Muscle of arm (tissue), 14 donors: ENCODE measurements at places on chromosomes 7 and 10. TPM values are rescaled to one million over a fixed set of nuclear protein-coding genes. Genes with fewer than 3 reads are reported as not detected.

DNA sequence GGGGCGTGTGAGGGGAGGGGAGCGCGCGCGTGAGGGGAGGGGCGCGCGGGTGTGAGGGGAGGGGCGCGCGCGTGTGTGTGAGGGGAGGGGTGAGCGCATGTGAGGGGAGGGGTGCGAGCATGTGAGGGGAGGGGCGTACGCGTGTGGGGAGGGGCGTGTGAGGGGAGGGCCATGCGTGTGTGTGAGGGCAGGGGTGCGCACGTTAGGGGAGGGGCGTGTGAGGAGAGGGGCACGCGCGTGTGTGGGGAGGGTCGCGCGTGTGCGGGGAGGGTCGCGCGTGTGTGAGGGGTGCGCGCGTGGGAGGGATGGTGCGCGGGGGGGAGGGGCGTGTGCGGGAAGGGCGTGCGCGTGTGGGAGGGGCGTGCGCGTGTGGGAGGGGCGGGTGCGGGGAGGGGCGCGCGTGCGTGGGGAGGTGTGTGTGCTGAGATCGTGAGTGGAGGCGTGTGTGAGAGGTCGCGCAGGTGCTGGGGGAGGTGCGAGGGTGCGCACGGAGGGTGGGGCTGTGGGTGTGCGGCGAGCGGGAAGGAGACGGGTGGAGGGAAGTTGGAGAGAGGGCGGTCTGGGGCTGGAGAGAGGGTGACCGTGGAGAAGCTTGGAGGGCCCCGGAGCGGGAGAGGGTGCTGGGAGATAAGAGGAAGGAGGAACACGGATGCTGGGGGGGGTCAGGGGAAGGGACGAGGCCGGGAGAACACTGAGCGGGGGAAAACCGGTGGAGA is 19.7 kb downstream of the MXI1 start:
- no peak for DNase-seq

GRCh38 chr10:128043259-128044045 is 82.8 kb downstream of the MKI67 start:
- DNase-seq: no peak

Gene PHYH
- 31.6 TPM for polyA plus RNA-seq

DNA sequence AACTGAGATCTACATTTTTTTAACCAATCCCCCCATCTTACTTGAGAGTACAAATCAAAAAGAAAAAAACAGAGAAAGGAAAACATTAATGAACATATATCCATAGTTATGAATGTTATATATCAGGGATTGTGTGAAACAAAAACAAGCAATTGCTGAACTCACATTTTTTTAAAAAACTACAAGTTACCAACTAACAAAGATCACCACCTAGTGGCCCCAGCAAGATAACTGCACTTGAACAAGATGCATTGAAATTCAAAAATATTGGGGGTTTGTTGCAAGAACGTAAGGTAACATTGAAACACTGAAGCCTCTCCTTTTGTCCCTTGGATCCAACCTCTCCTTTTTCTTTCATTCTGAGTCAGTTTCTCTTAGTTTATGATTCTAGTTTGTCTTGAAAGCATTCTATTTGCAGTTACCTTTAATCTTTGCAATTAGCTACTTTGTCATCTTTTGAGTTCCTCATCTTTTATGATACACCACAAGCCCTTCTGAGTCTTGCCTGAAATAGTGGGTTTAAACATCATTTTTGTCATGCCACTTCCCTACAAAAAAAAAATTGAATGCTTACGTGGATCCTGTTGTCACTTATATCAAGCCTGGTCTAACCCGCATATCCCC is 87.3 kb upstream of the TES start:
- peak; percentile 31 for DNase-seq

DNA sequence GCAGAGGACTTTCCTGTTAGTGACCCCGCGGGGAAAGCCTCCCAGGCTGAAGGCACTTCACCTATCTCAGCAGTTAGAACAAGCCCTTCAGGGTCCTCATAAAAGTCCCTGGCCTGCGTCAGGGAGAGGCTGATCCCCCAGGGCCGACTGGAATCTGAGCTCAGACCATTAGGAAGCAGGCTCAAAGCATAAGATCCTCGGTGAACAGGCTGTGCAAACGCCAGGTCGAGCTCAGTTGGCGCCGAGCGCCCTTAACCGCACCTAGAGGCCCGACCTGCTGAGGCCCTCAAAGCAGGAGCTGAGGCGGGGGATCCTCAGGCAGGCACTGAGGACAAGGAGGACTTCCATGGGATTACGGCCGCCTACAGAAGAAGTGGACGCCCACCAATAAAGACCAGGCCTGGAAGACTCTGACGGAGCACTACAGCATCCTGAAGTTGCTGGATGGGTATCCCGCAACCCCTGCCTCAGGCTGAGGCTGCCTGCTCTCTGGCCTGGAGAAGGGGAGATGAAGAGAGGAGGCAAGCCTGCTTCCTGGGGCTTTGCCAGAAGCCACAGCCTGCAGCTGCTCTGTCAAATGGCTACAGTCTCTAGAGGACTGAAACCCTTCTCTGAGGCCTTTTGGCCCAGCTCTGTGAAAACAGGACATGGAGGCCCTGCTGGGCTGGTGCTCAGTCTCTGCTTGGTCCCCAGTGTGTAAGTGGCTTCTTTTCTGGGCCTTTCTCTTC is 29.9 kb downstream of the LIPJ start:
- peak; percentile 9 for DNase-seq

DNA sequence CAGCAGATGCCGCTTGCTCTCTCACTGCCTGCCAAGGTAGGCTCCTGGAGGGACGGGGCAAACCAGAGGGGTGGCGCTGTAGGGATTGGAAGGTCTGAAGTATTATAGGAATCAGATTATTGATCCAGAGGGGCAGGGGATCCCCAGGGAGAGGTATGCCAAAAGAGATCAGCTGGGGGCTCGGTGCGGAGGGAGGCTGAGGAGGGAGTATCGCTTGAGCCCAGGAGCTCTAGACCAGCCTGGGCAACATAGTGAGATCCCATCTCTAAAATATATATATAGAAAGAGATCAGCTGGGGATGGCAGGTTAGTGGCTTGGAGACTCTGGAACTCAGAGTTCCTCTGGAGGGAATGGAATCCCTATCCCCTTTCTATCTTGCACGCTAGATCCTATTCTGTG is 7.0 kb upstream of the PCOLCE start:
- DNase-seq: no peak

DNA sequence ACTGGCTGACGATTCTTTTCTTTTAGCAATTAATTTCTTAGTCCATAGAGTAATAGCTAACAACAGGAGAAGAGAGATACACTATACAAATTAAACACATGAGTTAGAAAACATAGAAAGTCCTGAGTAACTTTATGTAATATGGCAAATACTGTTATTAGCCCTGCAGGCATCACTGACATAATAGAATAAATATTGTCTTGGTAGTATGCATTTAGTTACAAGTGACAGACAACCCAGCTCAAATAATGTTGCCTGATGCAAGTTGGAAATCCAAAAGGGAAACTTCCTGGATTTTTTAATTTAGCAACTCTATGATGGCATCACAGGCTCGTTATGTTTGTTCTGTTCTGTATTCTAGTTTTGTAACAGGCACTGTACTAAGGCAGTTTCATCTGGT is 95.1 kb downstream of the DKK1 start:
- DNase-seq: no peak

DNA sequence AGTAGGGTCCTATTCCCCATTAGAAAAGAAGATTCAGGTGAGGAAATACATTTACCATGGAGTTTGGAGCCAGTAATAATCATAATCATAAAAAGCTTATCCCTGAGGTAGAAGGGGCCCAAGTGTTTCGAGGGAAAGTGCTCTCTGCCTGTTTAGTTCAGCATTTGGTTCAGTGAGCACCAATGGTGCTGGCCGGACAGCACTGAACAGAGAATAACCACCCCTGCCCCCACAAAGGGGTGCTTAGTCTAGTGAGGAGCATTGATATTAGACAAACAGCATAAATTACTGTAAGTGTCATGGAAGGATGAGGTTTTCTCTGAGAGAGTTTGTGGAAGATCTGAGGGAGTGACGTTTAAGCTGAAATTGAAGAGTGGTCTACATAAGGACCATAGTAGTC is 21.6 kb upstream of the ATE1 start:
- no peak for DNase-seq

Gene TEX47
- not detected for polyA plus RNA-seq

DNA sequence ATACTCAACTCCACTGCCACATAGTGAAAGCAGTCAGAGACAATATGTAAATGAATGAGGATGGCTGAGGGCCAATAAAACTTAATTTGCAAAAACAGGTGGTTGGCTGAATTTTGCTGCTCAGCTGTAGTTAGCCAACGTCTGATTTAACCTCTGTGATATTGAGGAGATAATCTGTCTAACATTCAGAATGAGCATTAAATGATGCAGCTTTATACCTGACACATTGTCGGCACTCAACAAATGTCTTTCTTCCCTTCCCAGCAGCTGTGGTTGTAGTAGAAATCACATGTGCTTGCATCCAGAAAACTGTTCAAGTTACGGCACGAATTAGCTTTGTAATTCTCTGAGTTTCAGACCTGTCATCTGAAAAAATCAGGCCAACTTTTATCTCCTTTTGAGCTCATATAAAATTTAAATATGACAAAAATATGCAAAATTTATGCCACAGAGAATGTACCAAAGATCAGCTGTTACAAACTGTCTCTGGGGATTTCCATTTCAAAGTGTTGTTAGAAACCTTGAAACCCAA is 1239.7 kb downstream of the GATA3 start:
- peak; percentile 4 for DNase-seq

DNA sequence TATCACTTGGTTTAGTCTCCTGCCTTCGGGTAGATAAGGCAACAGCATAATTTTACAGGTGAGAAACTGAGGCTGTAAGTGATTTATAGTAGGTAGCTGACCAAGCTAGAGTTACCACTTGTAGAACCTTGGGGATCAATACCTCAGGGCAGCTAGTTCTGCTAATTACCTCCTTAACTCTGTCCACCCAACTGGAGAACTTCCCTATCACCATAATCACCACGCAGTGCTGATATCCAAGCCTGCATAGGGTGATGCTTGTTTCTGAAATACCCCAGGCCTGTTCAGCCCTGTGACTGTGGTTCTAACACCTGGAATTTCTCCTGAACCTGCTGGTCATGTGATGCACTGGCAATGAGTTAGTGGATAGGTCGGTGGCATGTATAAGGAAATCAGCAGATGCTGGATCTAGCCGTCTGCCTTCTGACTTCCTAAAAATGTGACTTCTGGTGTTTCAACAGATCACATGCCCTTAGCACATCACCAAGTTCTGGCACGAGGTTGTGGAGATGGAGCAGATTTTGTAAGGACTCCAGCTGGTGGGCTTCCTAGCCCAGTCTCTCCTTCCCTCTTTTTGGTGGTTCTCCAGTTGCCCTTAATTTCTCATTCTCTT is 15.3 kb downstream of the PLAU start:
- DNase-seq: no peak

DNA sequence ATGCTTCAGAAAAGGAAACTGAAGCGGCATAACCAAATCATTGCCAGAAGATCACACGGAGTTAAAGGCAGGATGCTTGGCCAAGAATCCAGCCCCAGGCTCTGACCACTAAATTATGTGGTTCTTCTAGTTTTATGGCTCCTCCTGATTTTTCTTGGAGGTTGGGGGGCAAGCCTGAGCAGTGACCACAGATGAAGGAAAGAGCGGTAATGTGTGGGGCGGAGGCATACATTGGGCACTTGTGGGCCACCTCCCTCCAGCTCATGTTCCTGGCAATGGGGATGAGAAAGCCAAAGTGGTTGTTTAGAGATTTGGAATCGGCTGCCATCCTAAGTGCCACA is 3.2 kb downstream of the TRPV6 start:
- no peak for DNase-seq

Gene CCL24
- not detected for polyA plus RNA-seq

DNA sequence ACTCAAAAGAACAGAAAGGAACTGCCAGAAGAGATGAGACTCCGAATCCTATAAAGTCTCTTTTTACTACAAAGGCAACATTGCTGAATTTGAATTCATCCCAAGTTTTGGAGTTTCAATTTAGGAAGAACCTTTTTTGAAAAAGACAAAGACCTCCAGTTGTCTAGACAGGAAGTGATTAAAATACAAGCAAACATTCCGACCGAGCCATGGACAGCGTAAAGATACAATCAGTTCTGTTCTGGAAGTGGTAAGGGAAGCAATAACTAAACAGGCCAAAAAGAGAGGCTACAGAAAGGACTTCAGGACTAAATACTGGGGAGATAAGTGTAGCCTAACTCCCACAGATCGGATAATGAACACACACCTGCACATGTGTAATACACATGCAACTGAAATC is 101.0 kb downstream of the SMURF1 start:
- no peak for DNase-seq

Gene SUN3
- polyA plus RNA-seq: not detected

GRCh38 chr10:79454259-79454658 is 8.8 kb upstream of the ZCCHC24 start:
- no peak for DNase-seq

DNA sequence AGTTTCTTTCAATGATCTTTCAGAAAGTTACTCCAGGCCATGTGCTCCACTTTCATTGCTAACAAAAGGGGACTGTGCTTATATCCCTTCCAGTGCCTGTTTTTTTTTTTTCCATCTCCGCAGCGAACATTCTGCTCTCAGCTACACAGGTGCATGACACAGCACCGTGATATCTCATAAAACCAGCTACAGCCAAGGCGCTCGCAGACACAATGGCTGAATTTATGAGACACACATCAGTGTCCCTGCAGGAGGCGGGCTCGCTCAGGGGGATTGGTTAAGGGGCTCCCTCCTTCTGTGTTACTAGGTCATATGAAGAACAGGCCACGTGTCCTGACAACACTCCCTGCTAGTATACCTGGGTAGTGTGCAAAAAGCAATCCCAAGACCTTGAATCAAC is 245.5 kb downstream of the SKAP2 start:
- no peak for DNase-seq

Gene FAM171A1
- 37.6 TPM for polyA plus RNA-seq

DNA sequence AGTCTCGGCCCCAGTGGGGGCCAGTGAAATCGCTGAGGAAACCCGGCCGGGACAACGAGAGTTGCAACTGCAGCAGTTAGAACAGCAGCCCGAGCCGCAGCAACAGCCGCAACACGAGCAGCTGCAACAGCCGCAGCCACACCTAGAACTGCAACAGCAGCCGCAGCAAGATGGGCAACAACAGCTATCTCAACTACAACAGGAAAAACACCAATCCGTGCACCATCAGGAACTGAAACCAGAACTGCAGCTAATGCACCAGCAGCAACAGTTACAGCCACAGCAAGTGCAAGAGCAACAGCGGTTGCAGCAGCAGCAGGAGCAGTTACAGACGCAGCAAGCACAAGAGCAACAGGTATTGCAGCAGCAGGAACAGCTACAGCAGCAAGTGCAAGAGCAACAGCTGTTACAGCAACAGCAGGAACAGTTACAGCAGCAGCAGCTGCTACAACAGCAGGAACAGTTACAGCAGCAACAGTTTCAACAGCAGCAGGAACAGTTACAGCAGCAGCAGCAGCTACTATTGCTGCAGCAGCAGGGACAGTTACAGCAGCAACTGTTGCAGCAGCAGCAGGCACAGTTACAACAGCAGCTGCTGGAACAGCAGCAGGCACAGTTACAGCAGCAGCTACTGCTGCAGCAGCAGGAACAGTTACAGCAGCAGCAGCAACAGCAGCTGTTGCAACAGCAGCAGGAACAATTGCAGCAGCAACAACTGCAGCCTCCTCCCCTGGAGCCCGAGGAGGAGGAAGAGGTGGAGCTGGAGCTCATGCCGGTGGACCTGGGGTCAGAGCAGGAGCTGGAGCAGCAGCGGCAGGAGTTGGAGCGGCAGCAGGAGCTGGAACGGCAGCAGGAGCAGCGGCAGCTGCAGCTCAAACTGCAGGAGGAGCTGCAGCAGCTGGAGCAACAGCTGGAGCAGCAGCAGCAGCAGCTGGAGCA is 6.1 kb downstream of the ZNF853 start:
- DNase-seq: no peak

Gene MTURN
- polyA plus RNA-seq: 93.6 TPM

- DNase-seq: no peak
Measured at GRCh38 chr10:108849688-108850087, 1073.6 kb downstream of the XPNPEP1 start.
